Right kidney (tissue), 9 donors: ENCODE measurements at places on chromosomes 3 and 15.
A peak's percentile ranks its signal among the peaks of the same experiment; 100 is the strongest.

DNA sequence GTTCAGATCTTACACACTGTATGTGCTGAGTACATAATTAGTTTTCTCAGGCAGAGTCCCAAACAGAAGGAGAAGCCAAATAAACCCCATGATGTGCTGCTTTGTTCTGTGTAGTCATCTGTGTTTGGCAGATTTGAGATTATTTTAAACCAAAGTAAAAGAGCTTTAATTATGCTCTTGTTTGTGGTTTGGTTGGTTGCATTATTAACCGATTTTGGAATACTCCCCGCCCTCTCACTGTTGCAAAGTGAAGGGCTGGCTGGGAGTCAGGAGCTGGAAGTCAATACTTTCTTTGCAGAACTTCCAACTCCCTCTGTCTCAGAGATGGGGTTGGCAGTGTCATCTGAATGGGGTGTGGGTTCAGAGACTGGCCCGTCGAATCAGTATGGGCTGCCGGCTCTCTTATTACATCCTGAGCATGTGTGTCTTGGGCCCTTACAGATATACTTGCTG is 34.4 kb downstream of the SLCO3A1 start:
- DNase-seq = no peak

DNA sequence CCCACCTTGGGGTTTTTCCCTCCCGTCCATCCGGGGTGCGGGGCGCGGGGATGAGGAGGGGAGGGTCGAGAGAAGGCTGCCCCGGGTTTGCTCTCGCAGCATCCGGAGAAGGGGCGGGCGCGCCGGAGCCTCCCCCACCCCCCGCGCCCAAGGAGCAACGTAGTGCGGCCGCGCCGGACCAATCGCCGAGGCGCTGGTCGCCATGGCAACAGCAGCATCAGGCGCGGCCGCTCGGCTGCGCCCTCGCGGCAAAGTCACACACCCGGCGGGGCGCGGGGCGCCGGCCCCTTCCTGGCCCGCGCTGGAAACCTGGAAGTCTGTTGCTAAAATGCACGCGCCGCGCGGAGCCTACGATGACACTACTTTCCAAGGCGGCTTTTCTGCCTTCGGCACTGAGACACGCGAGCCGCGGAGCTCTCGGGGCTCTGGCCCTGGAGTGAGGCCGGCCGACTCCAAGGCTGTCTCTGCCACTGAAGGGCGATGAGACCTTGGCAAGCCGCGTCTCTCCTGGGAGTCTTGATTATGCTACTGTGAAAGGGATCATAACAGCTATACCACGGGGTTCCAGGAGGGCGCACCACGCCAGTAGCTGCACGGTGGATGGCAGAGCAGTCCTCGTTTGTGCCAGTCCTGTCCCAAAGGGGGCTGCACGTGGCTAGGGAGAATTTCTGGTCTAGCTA is at the start of gene IQSEC1:
IQSEC1 (minus strand) TSS at position 104 of the 680 bp plus-strand sequence. CDS start 415 bp downstream, outside the sequence.
- peak; percentile 66 for DNase-seq

GRCh38 chr15:90062023-90062442 is 40.2 kb downstream of the IDH2 start:
- no peak for DNase-seq

DNA sequence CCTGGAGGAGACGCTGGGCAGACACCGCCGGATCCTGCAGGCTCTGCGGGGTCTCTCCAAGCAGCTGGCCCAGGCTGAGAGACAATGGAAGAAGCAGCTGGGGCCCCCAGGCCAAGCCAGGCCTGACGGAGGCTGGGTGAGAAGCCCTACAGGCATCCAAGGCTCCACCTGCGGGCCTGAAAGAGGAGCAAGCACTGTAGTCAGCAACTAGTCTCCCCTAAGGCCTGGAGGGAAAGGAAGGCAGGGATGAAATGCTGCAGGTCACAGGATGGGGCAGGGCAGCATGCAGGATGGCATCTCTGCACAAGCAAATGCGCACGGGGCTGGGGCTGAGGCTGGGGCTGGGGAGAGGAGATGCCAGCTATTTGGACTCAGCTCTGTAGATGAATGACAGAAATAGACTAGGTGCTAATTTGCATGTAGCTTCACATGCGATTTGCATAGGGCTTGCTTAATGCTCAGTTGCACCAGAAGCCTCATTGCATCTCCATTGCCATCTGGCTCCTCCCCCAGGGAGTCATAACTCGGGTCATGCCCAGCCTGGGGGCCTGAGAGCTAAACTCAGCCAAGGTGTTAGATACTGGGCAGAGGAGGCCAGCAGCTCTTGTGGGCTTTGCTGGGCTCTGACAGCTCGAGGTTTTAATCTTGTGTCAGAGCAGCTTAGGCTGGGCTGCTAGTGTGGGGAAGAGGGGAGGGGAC is 5.2 kb upstream of the CPLX3 start:
- DNase-seq = no peak

GRCh38 chr3:30017901-30018300 is 588.5 kb upstream of the TGFBR2 start:
- DNase-seq = no peak
